ENCODE measurements at places on chromosomes 1 and 21. TPM values are rescaled to one million over a fixed set of nuclear protein-coding genes. Genes with fewer than 3 reads are reported as not detected.

SLAMF8 gene
- 0.48 TPM for total RNA-seq

BRDT gene
- not detected for total RNA-seq

ZNF669 gene
- total RNA-seq, result 22.8 TPM

KIF26B gene
- total RNA-seq, result 2.1 TPM

PROX1 gene
- 0.22 TPM for total RNA-seq

THBS3 gene
- total RNA-seq, result 11.3 TPM

GUCA2A gene
- total RNA-seq, result not detected

AMY1A gene
- total RNA-seq, result not detected

CCDC181 gene
- total RNA-seq, result 0.24 TPM

SEMA6C gene
- 4.4 TPM for total RNA-seq

GRCh38 chr1:11664336-11665065, 501 bp downstream of the FBXO6 start:
- DNase-seq, result no peak

GRCh38 chr1:3948344-3948743, 48.3 kb upstream of the C1orf174 start:
- DNase-seq, result peak; percentile 13

GRCh38 chr1:29410476-29410875, 174.2 kb downstream of the PTPRU start:
- no peak for DNase-seq

DNA sequence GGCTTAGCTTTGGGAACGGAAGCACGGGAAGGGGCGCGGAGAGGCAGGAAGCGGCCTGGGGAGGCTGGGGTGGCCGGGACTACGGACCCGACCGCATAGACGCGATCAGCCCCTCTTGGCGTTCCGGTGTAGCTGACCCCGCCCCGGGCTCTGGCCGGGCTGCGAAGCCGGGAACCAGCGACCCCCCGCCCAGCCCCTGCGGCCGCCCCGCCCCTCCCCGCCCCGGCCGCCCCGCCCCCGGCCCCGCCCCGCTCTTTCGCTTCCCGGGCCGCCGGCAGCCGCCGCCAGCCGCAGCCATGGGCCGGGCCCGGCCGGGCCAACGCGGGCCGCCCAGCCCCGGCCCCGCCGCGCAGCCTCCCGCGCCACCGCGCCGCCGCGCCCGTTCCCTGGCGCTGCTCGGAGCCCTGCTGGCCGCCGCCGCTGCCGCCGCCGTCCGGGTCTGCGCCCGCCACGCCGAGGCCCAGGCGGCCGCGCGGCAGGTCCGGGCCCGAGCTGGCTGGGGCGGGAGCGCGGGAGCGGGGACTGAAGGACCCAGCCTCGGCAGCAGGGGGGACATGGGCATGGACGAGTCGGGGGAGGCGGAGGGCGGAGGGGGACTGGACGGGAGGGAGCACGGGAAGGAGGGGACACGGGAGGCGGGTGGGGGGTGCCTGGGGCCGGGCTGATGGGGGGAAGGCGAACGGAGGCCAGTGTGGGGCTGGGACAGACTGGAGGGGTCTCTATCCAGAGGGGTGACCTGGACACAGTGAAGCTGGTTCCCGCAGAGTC, at the start of gene SELENON:
Gene SELENON, plus strand, starts transcription at position 259 of the 768 bp plus-strand sequence. Its CDS starts 38 bp downstream, at position 297.
- no peak for DNase-seq

GRCh38 chr1:23403038-23403336, 21.6 kb downstream of the TCEA3 start:
- peak; percentile 58 for DNase-seq

- DNase-seq, result no peak
Observed at GRCh38 chr1:31122101-31122735, 56.7 kb upstream of the PUM1 start.

DNA sequence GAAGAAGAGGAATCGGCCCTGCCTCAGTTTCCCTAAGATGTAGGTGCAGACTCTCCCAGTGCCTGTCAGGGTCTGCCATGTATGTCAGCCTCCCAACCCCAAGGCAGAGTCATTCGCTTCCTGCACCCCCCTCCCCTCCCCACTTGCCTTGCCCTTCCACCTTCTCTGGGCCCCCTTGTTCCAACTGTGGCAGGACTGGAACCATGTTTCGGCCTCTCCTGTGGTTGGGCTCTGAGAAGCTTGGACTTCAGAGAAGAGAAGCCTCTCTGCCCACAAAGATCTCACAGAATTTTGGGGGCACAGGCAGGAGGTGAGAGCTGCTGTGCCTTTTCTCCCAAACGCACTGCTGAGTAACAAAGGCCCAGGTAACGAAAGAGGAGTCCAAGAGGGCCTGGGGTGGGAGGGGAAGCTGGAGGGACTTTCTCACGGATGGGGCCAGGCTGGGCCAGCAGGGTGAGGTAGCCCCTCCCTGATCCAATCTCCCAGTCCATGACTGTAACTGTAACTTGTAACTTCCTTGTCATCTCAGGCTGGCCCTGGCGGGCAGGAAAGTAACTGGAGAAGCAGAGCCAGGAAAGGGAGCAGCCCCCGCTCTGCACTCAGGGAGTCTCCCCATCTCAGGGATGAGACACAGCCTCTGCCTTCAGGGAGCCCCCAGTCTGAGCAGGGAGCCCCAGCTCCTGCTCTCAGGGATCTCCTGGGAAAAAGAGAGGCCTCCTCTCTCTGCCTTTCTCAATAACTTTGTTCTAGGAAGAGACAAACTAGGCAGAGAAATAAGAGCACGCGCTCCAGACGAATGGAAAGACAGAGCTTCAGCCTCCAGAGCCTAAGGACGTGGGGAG, 11.3 kb downstream of the CRABP2 start:
- DNase-seq, result peak; percentile 33

- no peak for DNase-seq
Observed at GRCh38 chr1:62352387-62352786, 33.2 kb upstream of the KANK4 start.

GRCh38 chr1:6867729-6868659, 82.7 kb downstream of the CAMTA1 start:
- DNase-seq, result no peak

DNA sequence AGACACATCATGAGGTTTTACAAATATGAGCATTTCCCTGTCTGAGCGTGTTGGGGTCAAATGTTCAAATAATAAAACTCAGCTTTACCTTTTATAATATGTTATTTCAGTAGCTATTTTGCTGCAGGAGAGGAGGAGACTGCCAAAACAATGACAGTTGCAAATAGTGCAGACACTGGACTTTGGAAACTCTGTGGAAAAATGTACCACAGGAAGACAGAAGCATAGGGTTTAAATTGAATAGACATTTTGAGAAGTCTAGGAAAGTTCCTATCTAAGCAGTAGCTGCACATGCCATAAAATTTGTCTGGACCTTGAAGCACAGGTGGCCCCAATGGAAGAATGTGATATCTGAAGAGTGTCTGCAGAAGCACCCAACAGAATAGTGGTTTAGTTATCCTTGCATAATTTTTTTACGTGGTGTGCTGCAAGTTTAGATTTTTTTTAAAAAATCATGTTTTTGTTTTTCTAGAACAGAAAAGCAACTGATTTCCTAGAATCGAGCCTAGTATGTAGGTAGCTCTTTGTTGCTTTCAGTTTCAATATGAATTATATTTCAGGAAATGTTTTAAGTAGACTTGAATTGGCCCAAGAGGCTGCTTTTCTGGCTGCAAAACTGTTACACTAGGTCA, 14.0 kb upstream of the GBP5 start:
- DNase-seq, result no peak

- DNase-seq, result peak; percentile 39
Observed at GRCh38 chr1:163528710-163529348, 207.1 kb downstream of the NUF2 start.

GRCh38 chr1:54885807-54886723, 930 bp downstream of the DHCR24 start:
- no peak for DNase-seq

GRCh38 chr1:47508702-47509431, 71.0 kb downstream of the FOXD2 start:
- no peak for DNase-seq

DNA sequence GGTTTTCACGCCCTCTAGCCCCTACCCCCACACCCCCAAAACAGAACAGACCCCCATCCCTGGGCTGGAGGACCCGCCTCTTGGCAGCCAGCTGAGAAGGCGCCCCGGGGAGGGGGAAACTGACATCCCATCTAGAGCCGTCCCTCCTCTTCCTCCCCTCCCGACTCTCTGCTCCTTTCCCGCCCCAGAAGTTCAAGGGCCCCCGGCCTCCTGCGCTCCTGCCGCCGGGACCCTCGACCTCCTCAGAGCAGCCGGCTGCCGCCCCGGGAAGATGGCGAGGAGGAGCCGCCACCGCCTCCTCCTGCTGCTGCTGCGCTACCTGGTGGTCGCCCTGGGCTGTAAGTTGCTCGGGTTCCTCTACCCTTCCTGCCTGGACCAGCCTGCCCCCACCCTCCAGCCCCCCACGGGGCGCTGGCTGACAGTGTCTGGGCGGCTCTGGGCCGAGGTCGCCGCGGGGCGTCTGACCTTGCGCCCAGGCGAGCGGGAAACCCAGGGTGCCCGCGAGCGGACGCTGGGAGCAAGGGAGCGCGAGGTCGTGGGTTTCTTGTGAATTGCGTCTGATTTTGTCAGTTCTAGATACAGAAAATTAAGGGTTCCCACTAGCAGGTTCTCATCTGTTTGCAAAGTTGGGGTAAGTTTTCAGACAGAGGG, 618 bp downstream of the JAM2 start:
- peak; percentile 21 for DNase-seq

DNA sequence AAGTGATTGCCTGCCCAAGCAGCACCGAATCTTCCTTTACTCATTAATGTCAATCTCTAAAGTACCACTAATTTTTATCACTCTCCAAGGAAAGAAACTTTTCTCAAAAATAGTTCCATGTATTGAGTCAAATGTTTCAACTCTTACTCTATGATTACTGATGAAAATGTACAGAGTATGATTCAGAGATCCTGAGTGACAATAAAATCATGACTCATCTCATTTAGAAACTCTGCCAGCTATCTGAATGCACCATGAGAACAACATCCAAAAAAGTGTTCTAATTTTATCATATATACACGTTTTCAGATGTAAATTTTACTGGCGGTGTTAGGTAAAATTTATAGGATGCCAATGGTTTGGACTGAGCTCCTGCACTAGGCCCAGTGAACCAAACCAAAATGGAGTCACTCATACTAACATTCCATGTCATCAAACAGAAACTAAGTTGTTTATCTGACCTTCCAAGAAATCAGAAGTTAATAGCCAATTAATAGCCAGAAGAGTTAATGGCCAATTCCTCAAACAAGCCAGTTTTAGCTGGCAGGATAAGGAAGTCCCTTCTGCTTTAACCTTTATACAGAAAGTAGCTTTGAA, 22.6 kb downstream of the PLPPR5 start:
- DNase-seq, result peak; percentile 53

DNA sequence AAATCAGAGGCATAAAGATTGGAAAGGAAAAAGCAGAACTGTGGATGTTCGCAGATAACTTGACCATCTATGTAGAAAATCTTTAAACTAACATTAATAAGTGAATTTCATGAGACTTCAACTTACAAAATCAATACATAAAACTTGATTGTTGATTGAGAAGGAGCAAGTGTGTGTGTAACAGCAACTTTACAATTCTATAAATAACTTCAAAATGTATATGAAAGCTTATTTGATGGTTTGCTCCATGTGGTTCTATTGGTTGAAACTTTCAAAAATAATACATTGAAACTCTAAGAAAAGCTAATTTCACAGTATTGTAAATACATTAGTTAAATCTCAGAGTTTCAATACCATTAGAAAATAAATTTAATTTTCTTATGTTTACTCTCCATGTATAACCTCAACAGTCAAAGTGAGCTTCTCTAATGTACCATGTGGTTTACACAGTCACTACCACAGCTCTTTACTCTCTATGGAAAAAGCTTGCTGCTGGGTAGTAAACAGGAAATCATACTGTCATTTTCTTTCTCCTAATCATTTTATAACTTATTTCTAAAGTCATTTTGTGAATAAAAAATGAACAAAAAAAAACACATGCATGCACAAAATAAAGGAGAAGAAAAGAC, 12.0 kb downstream of the AKT3 start:
- DNase-seq, result no peak

DNA sequence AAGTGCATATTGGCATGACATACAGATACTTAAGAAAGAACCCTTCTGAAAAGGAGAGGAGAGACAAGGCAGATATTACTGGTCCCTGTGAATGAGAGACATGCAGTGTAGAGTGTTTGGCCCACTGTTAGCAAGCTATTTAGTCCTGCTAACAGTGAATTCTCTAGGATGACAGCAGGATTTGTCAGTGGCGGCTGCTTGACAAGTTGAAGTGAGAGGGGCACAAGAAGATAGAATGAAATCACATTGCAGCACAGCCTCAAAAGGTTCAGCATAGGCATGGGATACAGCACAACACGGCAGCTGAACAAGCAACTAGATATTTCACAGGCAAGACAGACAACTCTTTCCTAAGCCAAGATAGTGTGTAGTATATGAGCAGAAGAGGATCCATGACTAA, 407.9 kb downstream of the PLA2G4A start:
- DNase-seq, result no peak

GRCh38 chr21:31905503-31906451, 33.0 kb downstream of the HUNK start:
- peak; percentile 19 for DNase-seq

- DNase-seq, result no peak
Observed at GRCh38 chr1:29081201-29081600, 42.5 kb downstream of the TMEM200B start.

GRCh38 chr1:61067446-61068019, 14.8 kb upstream of the NFIA start:
- no peak for DNase-seq

- no peak for DNase-seq
Observed at GRCh38 chr1:26946270-26946669, 14.0 kb downstream of the KDF1 start.

GRCh38 chr1:35838693-35839245, 31.0 kb downstream of the AGO4 start:
- DNase-seq, result no peak

DNA sequence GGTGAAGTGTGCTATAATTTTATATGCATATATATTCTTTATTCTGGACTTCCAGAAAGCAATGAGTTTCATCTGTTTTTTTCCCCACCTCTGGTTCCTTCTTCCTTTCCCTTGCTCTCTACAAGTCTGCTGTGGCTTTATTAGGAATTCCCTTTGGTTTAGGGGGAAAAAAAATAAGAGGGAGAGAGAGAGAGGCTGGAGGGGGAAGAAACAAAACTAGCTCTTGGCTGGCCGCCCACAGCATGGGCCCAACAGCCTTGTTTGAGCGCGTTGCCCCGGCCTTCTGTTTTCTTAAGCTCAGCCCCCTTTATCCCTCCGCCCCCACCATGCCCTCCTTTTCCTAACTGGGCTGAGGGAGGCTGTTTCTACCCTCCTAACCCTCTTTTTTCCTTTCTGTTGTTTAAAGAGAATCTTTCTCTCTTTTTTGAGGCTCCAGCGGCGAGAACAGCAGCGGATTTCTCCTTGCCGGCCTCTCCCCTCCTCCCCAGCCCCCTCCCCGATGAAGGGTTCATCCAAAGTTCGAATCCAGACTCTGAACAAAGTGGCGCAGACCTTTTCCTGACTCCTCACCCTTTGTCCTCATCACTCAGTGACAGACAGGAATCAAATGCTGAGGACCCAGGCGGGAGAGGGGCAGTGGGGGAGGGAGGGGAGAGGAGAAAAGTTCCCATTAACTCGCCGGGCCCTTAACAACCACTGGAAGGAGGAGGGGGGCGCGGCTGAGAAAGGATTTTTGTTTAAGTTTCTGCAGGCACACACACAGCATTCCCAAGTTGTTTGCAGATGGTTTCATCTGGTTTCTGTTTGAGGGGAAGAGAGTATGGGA, 29.7 kb downstream of the PBX1 start:
- no peak for DNase-seq

Measured in A172 (cell line).